Activated T-helper 2 cell treated with anti-CD3 and anti-CD28 coated beads, Interferon-gamma antibody, Interleukin-2, Interleukin-4, amounts not matched to agents 10 μg/mL and 5 μg/mL and 100 μg/mL, durations not matched to agents 14 hours and 24 hours and 36 hours (primary cell): ENCODE measurements at places on chromosomes 5 and 9.

DNA sequence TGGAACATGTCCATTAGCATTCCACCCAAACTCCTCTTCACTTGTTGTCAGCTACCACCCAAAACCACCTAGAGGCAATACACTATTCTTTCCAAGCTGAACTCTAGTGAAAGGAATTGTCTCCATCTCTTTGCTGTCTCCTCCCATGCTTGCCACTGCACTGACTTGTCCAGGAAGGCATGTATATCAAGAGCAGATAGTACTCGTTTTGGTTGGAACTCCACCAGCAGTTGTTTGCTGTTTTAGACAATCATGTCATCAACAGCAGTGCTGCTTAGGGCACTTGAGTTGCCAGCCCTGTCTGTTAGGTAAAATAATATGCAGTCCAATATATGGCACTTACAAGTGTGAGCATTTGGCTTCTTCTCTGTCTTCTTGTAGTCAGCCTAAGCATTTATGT, 80.0 kb upstream of the SAP30L start:
- no peak for DNase-seq

GRCh38 chr5:67058998-67059743, 137.4 kb downstream of the CD180 start:
- DNase-seq = no peak

DNA sequence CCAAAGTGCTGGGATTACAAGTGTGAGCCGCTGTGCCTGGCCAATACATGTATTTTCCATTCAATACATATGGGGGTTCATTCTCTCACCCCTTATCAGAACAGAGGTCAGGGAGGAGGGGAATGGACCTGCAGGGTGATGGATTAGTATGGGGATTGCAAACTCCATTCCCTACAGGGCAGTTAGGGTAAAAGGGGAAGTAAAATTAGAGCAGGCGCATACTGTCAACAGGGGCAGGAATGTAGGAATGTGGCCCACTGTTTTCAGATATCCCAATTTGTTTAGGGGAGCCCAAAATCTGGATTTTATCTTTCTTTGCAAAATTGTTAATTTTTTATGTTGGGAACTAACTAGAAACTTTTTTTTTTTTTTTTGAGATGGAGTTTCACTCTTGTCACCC, 46.4 kb upstream of the SLC44A1 start:
- no peak for DNase-seq

- no peak for DNase-seq
These were observed 51.7 kb downstream of the SHB start for GRCh38 chr9:38017149-38017884.

GRCh38 chr5:1888541-1889251, 6.0 kb upstream of the IRX4 start:
- DNase-seq = no peak

DNA sequence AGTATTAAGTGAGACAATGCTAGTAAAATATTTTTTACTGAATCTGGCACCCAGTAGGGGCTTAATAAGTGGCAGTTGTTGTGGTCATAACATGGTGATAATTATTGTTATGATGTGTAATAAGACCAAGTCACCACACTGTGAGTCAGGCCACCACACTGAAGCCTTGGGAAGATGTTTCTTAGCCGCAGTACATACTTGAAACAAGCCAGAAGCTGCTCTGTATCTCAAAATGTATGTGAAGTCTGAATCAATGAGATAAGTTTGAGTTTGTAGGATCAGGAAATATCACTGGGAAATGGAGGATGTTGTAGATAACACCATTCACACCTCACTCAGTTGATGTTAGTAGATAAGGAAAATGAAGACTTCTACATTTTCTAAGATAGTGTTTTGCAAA, 51.3 kb upstream of the PTPN3 start:
- no peak for DNase-seq

GRCh38 chr5:123087173-123088030, 1.6 kb upstream of the PRDM6 start:
- DNase-seq = no peak

DNA sequence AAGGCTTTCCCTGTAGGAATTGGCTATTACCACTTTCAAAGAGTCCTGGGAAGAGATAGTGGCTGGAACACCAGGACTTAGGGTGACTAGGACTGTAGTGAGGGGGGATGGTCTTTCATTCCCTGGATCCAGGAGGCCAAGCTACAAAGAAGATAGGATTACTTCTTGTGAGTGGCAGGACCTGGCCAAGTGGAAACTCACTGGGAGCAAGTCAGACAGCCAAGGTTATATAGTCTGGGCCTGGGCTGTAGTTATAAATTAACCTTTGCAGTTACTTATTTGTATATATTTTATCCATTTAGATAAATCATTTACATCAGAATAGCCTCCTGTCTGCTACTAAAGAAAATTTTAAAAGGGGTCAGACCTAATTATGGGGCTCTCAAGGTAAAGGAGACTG, 124.3 kb downstream of the TLR4 start:
- DNase-seq = no peak

DNA sequence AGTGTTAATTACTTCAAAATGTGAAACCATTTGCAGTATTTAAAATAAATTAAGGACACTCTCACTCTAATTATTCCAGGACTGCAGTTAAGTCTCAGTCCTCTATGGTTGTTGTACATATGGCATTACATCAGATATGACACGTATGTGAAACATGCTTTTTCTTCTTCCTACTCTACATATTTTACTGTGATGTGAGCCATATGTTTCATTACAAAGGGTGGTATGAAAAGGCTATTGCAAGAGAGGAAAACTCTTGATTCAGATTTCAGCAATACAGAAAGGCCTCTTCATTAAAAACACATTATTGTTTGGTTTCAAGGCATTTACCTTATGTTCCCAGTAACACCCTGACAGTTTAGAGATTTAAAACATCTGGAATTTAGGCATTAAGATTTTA, 964.5 kb upstream of the DMAC1 start:
- DNase-seq = no peak

DNA sequence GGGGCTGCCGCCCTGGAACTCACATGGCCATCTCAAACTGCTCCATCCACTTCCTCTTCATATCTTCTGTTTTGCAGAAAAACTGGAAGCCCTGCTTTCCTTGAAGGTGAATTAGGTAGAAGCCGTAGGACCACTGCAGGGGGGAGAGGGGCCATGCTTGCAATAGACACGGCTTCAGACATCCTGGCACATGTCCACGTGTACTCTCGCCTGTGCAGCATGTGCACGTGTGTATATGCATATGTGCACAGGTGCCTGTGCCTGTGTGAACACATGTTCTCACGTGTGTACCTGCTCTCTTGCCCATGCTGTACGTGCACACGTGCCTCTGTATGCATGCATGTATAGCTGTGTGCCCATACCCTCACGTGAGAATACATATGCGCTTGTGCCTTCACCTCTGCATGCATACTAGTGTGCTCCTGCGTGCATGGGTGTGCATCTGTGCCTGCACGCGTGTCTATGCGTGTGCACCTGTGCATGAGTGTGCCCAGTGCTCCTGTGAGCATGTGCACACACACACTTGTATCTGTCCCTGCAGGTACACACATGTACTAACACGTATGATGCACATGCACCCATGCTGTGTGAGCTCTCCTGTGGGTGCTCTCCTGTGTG, 47.7 kb upstream of the SARDH start:
- no peak for DNase-seq

GRCh38 chr9:78939311-78940065, 632.3 kb upstream of the TLE4 start:
- DNase-seq = no peak

GRCh38 chr5:115271295-115272050, 8.8 kb upstream of the PGGT1B start:
- no peak for DNase-seq

GRCh38 chr9:10055886-10056395, 556.9 kb downstream of the PTPRD start:
- no peak for DNase-seq

- DNase-seq = peak; percentile 45
These were observed 543 bp upstream of the ANKRD33B start for GRCh38 chr5:10563110-10563944.

DNA sequence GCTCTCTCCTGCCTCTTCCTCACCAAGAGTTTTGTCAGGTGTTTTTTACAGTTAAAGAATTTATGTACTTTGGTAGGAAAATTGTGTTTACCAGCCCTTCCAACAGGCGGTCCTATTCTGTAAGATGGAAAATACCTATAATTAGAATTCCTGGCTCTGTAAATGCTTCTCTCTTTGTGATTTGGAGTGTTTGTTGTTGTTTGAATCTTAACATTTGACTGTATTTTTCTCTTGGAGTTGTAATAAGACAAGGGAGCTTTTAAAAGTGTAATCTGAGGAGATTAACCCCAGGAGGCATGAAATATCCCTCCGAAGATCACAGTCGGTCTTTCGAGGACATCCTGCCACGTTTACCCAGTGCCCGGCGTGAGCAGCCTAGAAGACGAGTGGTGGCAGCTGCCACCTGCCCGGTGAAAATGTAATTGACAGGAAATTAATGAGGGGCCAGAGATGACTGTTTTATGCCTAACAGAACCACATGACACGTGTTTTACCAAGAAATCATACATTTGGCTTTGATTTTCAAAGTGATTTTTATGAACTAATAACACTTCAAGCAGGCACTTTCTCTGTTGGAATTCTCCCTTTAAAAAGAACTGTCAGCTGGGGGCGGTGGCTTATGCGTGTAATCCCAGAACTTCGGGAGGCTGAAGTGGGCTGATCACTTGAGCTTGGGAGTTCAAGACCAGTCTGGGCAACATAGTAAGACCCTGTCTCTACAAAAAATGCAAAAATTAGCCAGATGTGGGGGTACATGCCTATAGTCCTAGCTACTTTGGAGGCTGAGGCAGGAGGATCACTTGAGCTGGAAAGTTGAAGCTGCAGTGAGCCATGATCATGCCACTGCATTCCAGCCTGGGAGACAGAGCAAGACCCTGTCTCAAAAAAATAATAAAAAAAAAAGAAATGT, 20.0 kb downstream of the ANKRD33B start:
- no peak for DNase-seq

- DNase-seq = no peak
These were observed 36.2 kb downstream of the PCSK1 start for GRCh38 chr5:96396878-96397277.

- no peak for DNase-seq
These were observed 86.1 kb downstream of the WWC1 start for GRCh38 chr5:168377525-168377924.

DNA sequence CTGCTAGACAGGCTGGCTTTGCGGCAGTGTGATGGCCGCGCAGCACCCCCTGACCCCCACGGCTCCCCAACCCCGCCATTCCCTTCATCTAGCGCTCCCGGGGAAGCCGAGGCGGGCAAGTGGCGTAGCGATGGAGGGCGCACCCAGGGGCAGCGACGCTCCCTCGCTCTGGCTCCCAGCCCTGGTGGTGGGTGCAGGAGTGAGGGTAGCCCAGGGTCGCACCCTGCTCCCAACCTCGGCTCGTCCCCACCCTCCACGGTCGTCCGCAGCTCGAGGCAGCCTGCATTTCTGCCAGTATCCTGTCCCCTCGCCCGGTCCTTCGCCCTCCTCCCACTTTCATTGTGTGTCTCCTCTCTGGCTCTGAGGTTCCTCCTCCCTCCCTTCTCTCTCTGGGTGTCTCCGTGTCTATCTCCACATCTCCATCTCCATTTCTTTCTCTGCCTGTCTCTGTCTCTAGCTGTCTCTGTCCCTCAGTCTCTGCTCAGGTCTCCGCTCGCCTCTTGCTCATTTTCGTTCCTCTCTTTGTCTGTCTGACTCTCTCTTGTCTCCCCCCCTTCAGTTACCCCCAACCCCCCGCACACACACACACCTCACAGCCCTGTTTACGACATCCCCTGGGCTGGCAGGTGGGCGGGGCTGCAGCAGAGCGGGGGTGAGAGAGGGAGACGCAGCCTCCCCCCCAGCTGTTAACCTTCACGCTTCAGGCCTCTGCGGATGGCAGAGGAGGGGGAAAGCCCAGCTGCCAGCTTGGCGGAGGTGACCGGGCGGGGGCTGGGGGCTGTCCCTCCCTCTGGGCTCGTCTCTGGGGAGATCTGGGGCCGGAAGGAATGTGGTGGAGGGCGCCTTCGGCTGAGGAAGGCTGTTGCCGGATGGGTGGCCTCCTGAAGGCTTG, 48.7 kb upstream of the PSD2 start:
- DNase-seq = no peak

DNA sequence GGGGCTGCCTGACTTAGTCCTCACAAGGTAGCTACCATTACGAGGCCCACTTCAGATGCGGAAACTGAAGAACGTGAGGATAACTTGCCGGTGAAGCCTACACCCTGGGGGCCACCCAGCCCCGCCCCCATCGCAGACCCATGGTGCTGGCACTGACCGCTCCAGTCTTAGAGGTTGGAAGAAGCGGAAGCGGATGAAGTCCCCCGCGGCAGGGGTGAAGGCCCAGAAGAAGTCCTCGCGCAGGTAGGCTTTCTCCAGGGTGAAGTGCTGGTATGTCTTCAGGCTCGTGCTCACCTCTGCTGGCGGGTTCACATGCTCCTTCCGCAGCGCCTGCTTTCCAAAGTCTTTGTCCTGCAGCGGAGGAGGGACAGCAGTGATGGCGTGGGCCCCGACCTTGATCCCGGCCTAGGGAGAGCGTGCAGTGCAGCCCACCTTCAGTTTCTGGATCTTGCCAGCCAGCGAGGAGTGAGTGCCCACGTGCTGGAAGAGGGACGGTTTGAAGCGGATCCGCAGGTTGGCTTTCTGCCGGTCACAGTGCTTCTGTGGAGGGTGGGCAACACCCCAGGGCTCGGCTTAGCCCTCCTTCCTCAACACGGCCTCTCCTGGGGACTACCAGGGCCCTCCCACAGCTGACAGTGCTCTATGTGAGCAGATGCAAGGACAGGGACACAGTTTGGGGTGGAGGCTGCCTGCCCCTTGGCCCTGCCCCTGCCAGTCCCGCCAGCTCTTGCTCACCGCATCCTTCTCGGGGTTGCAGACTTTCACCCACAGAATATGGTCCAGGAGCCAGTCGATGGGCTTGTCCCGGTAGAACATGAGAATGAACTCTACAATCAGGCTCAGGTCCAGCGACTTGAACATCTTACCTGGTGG, 5.2 kb downstream of the LTC4S start:
- DNase-seq = no peak

GRCh38 chr5:51104556-51104955, 278.7 kb upstream of the ISL1 start:
- no peak for DNase-seq
